Activated CD4-positive, CD25-positive, alpha-beta regulatory T cell (primary cell): ENCODE measurements at places on chromosomes 5 and 9.

GRCh38 chr9:110156902-110157301 is 51.1 kb downstream of the C9orf152 start:
- DNase-seq = no peak

GRCh38 chr9:19583890-19584289 is 175.1 kb downstream of the ACER2 start:
- DNase-seq = no peak

DNA sequence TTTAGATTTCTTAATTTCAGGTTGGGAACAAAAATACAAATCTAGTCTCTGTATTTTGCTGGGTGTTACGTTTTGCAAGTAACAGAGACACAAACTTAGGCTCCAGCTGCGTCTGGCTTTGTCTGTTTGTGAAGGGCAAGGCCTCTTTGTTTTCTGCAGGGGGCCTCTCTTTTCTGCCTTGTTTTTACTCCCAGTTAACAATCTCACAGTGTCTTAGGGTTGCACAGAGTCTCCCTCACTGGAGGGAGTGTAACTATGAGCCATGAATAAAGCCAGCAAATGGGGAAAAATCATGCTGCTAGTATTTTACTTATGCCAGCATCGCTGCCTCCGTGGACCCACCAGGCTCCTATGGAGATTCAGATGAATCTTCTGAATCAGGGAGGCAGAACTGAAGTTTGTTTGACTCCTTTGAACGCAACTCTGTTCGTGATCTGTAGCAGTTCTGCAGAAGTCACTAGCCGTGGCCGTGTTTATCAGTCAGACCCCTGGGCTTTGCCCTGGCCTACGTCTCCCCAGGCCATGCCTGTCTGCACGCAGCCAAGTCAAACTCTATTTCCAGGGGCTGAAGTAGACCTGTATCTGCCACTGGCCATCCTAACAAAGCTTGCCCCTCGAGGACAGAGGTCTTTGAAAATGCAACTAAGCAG is 77.2 kb downstream of the ATP10B start:
- DNase-seq = no peak

GRCh38 chr5:14723701-14724132 is 59.2 kb downstream of the OTULIN start:
- DNase-seq = no peak

- DNase-seq = no peak
Observed at GRCh38 chr5:74765201-74765600, 1.7 kb downstream of the GFM2 start.

DNA sequence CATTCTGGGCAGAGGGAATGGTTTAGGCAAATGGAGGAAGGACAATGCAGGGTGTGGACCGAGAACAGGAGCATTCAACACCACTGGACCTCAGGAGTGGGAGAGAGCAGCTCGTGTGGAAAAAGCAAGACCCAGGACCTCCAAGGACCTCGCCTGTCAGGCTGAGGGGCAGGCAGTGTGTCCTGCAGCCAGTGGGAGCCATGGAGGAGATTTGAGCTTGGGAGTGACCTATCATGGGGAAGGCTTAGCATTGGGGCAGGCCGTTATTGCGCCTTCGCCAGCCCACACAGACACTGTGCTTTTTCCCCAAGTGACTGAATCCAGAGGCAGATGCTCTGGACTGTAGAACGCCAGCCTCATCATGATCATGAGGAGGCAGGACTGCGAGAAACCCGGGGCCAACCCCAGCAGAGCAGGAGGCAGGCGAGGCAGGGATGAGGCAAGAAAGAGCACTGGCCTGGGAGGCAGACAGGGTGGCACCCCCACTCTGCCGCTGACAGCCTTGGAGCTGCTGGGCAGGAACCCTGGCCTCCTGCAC is 3.3 kb downstream of the CDHR2 start:
- no peak for DNase-seq

DNA sequence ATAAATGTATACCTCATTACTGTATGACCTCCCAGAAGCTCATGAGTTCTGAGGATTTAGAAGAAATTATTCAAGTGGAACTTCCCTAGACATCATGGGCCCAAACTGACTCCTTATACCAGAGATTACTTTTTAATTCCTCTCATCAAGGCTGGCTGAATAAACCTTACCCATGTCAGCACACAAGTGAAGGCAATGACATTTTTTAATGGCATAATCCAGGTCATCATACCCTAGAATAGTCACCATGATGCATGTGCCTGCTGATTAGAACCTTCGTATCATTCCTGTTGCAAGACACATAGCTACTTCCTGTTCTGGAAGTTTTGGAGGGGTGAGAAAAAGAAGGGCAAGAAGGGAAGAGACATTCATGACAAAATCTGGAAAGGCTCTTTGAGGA is 49.8 kb upstream of the IFNK start:
- no peak for DNase-seq

GRCh38 chr9:87830446-87830845 is 52.2 kb upstream of the SPATA31E1 start:
- no peak for DNase-seq

DNA sequence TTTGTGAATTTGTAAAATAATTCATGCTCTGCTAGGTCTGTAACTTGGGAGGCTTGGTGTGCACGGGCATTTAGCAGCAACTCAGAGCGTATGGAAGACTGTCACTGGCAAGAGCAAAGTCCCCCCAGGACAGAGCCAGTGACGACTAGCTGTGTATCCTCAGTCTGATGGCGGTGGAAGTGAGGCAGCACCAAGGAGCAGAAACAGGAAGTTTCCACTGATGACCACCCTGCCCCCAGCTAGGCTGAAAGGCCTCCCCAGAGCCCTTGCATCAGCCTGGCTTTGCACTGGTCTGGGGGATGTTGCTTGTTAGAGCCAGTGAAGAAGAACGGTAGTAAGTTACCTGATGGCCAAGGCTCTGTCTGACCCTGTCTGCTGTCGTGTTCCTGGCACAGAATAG is 66.8 kb upstream of the ABL1 start:
- DNase-seq = no peak

GRCh38 chr5:38831909-38832308 is 13.9 kb upstream of the OSMR start:
- DNase-seq = no peak

DNA sequence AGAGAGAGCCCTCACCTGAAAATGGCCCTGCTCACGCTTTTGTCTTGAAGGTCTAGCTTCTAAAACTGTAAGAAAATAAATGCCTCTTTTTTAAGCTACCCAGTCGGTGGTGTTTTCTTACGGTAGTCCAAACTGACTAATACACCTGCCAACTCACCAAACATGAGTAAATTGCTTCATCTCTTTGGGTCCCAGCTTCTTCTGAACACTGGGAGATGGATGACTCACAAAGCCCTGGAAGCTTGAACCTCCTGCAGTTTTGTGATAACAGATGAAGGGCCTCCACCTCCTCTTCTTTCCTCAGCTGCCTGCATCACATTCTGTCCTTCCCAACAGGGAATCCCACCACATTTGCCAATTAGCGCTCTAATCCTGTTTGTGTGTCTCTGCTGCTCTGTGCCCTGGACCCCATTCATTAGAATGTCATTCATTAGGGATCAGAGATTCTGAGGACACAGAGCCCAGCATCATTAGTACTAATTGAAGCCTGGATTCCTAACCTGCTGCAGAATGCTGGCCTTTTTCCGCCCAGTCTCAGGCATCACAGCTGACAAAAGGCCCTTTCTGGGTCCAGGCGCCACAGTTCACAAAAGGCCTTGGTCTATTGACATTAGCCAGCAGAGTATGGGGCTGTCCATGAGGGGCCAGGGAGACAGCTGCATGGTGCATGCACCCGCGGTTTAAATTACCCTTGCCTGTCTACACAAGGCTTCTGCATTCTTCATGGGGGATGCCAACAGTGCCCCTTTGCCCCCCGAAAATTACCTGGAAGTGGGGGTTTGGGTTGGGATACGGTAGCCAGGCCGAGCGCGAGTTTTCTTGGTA is 349.3 kb downstream of the SEMA5A start:
- no peak for DNase-seq

GRCh38 chr9:30732060-30732459 is 1652.4 kb upstream of the ACO1 start:
- no peak for DNase-seq

DNA sequence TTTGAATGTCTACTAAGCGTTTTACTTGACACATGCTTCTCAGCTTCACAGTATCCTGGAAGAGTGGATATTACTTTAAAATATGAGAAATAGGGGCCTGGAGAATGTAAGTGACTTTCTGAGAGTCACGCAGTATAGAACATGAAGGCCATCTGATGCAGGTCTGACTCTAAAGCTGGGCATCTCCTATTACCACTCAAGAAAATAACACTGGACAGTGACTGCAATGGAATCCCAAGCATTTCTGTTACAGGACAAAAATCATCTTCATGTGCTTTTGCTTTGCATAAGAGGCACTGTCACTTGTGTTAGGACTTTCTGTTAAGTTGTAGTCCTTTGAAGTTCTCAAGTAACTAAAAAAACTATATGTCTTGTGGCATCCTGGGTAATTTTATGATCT is 335.5 kb downstream of the FBXL7 start:
- no peak for DNase-seq

GRCh38 chr5:171469326-171469725 is 49.9 kb downstream of the FGF18 start:
- no peak for DNase-seq

GRCh38 chr5:38071831-38072694 is 186.3 kb upstream of the EGFLAM start:
- no peak for DNase-seq

DNA sequence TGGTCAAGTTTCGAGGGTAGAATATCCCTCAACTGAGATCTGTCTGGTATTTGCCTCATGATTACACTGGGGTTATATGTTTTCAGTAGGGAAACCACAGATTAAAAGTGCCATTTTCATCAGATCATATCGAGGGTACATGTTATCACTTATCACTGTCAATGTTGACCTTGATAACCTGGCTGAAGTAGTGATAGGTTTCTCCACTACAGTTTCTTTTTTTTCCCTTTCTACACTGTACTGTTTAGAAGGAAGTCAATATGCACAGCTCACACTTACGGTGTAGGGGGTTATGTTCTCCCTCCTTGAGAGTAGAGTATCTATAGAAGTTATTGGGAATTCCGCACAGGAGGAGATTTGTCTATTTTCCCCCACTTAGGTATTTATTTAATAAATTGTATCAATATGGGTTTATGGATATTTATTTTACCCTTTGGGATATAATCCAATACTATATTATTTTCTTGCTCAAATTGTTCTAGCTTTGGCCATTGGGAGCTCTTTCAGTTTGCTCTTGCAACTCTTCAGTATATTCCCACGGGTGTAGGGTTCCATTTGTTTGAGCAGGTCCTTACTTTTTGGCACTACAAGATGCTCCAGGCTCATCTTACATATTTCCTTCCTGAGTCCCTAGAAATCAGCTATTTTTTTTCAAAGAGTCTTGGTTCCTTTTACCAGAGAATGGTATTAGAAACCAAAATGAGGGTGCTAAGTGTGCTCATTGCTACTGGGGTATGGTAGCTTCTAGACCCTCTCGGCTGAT is 444.5 kb downstream of the RAB3C start:
- no peak for DNase-seq

DNA sequence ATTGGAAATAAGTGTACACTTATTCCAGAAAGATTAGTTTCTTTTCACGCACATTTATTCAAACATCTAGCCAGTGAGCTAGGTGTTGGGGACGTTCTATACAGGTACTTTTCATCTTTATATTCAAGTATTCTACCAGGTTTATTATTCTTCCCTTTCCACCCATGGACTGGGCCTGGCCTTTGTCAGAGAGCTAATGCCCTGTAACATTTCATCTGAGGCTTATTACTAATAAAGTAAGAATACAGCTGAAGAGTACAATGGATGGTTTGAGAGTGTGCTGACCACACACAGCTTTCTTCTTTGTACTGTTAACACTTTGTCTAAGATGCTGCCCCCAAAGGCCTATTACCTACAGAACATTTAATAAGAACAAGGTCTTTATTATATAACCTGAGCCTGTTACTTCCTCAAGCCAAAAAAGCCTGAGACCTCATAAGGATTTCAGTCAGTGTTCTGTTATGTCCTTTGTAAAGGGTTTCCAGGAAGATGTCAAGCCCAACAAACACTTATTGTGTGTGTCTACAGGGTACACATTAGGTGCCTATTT is 93.5 kb downstream of the ZNF608 start:
- DNase-seq = no peak

- no peak for DNase-seq
Observed at GRCh38 chr5:154311362-154311761, 120.8 kb downstream of the GALNT10 start.

DNA sequence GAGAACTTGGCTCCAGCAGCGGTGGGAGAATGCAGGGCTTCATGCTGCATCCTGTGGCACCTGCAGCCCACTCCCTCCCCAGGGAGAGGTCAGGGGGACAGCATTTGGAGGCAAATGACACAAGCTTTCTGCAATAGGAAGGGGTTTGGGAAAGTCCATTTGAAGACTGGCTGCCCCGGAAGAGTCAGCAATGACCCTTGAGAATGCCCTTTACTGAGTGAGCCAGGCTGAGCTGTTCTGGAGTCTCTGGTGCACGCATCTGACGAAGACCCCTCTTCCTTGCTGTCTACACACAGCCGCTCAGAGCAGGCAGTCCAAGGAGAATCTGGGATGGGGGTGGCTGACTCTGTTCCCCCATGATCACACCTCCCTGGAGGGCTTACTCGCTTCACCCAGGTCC is 5.5 kb upstream of the NXNL2 start:
- DNase-seq = no peak

- no peak for DNase-seq
Observed at GRCh38 chr5:90549729-90550275, 8.8 kb upstream of the ADGRV1 start.

DNA sequence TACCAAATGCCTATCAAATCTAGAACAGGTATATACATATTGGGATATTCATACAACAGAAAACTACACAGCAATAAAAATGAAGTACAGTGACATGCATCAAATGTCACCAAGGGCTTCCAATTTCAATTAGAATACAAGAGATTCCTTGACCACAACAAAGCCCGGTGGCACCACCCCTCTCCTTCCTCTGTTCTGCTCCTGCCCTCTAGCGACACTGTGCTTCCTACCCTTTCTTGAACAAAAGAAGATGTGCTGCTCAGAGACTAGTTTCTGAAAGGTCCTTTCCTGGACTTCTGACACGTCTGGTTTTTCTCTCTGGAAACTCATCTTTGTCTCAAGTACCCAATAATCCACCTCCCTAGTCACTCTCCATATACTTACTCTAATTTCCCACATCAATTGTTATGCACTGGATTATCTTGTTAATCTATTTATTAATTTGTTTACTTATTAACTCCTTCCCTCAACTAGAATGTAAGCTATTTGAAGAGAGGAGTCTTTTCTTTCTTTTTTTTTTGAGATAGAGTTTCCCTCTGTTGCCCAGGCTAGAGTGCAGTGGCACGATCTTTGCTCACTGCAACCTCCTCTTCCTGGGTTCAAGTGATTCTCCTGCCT is 70.4 kb upstream of the CTSV start:
- no peak for DNase-seq

- DNase-seq = no peak
Observed at GRCh38 chr5:98468188-98468869, 305.1 kb upstream of the RGMB start.

DNA sequence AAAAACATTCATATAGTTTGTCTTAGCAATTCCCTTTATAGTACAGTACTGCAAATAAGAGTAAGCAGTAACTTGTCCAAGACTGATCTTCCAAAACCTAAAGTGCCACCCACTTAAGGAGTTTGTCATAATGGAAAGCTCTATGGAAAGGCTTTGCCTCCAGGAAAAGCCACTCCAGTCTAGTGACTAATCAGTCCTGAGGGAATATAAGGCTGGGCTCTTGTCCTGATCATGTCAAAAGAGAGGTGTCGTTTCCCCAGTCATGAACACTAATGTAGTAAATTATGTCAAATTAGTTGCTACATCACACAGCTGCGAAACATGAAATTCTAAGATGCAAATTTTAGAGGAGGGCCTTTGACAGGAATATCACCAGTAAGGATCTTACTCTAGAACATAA is 271.6 kb downstream of the GABRB2 start:
- DNase-seq = no peak

GRCh38 chr5:131279204-131279603 is 15.4 kb downstream of the CDC42SE2 start:
- DNase-seq = no peak
